ENCODE measurements at places on chromosomes 1 and 21. TPM values are rescaled to one million over a fixed set of nuclear protein-coding genes. Genes with fewer than 3 reads are reported as not detected.
A peak's percentile ranks its signal among the peaks of the same experiment; 100 is the strongest.

GRCh38 chr1:176957603-176958002 is 206.9 kb downstream of the ASTN1 start:
- DNase-seq = no peak

The MR1 gene
- polyA plus RNA-seq = 54.1 TPM

DNA sequence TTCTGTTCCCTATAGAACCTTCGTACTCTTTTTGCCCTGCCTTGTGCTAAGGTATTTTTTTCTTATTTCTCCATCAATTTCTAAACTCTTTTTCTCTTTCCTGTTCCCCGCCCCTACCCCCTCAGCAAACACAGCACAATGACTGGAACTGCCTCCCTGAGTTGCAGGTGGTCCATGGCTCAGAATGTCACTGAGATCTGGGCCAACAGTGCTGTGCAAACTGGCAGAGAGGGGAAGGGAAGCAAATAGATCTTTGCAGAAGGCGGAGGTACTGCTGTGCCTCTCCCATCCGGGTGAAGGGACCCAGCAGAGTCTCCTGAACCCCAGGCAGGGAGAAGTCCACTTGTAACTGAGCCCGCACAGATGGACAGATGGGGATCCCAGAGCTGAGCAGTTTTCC is 32.6 kb upstream of the A3GALT2 start:
- DNase-seq = no peak

- DNase-seq = no peak
Observed at GRCh38 chr1:209815931-209816341, 10.0 kb upstream of the IRF6 start.

DNA sequence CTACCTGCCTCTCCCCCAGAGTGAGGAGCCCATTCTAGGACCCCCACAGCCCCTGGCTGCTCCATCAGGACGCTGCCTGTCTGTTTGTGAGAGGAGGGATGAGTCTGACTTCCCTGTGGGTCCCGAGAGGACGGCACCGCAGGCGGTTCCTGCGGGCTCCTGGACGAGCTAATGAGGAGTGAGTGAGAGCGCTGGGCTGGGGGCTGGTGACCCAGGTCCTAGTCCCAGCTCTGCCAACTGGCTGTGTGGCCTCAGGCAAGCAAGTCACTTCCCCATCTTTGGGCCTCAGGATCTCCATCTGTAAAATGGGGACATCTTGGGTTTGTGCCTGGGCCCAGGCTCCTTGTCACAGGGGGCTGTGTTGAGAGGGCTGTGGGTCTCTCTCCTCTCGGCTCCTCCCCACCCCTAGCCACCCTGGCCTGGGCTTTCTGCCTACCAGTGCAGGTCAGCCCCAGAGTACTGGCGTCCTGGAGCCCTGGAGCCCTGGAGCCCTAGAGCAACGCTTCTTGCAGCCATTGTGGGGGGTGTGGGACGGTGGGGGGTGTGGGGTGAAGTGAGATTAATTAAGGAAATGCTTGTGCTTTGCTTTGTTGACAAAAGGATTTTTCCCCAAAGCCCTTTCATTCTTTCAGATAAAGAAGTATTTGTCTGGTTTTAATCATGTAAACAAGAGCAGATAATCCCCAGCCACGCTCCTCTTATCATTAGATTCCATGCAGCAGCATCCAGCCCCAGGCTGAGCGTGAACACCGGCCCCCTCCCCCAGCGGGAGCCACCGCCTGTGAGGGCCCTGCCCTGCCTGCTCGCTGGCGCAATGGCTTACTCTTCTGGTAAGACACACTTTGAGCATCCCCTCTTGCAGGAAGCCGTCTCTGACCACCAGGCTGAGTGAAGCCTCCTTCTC is 26.8 kb downstream of the SLC1A7 start:
- no peak for DNase-seq

- no peak for DNase-seq
Observed at GRCh38 chr1:216456682-216457081, 33.4 kb upstream of the USH2A start.

- DNase-seq = no peak
Observed at GRCh38 chr1:201565024-201565730, 26.2 kb downstream of the NAV1 start.

GRCh38 chr1:84997667-84998600 is 1.0 kb upstream of the MCOLN2 start:
- no peak for DNase-seq

DNA sequence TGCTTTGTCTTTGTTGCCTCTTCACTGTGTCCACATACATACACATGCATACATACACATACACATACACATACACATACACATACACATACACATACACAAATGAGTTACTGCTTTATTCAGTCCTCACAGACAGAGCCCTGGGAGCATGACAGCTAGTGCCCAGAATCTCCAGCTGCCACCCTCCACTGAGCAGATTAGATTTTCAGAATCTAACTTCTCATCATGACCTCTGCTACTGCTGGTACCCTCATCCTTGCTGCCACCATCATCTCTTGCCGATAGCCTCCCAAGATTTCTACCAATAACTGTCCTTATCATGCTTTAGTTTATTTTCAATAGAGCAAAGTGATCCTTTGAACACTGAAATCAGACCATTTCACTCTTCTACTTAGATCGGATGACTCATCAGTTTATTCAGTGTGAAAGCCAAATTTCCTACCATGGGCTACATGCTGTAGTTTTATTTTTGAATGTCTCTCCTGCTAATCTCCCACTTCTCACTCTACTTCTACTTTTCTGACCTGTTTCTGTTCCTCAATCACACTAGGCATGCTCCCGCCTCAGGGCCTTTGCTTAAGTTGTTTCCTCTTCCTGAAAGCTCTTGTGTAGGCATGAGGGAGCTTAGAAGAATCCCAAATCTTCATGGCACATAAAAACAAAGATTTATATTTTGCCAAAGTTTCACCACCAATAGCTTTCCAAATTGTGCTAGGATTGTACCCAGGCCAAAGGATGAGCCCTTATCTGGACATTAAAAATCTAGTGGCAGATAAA is 43.0 kb downstream of the ATP6V1G3 start:
- DNase-seq = no peak

The TMCC2 gene
- 1.1 TPM for polyA plus RNA-seq

The ADAM30 gene
- polyA plus RNA-seq = not detected

DNA sequence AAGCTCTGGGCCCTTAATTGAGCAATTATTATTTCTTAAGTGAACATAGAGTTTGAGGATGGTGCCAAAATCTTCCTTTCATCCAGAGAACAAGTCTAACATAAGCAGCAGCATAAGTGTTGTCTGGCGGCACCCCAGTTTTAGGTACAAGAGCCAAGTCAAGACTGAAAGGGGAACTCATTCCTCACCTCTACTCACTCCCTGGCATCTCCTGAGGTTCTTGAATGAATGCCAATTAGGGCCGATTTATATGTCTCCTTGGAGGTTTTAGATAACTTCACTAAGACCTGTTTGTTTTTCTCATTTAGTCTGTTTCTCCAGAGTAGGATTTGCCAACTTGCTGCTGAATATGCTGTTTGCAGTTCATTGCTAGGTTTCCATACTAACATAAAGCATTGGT is 42.6 kb upstream of the ADGRL2 start:
- DNase-seq = no peak

The RGS5 gene
- polyA plus RNA-seq = 1.5 TPM

DNA sequence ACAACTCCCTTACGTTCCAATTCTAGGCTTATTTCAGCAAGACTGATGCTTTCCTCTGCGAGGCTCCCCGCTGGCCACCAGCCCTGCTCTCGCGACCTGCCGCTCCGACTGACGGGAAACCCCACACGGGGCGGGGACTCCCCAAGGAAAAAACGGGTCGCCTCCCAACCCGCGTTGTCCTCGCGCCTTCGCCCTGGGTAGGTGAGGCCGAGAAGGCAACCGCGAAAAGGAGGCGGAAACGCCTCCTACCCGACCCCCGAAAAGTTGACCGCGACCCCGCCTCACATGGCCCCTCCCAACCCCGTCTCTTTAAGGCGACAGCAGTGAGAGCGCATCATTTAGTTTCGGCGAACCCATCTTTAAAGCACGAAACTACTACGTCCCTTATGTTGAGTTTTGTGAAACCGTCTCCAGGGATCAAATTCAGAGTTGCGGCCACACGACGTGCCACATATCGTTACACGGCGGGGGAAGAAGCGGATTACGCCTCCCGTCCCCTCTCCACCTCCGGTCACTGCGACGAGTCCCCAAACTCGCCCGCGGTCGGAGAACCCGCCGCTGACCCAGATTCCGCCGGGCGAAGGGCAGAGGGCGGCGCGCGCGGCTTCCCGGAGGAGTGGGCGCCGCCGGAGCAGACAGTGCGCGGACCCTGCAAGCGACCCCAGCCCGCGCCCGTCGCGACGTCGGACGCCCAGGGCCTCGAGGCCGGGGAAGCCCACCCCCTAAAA is 1.2 kb downstream of the ANP32E start:
- peak; percentile 88 for DNase-seq

The EXTL1 gene
- polyA plus RNA-seq = not detected

The LCE1C gene
- not detected for polyA plus RNA-seq

The SLC16A1 gene
- 3.6 TPM for polyA plus RNA-seq

DNA sequence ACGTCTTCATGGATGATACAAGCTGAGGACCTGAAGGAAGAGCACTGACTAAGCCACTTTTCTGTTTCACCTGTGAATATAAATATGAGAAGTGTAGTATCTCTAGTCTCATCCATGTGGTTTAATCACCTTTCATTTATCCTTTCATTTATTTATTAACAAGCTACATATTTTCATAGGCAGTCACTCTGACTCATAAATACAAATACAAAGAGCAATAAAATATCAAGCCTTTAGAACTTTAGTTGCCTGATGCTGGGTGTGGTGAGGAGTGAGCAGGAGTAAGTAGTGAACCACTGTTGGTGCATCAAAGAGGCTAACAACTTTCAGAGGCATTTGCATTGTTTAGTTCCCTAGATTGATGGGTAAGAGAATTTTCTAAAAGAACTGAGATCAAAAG is 269.0 kb upstream of the C1orf87 start:
- no peak for DNase-seq

- DNase-seq = no peak
Observed at GRCh38 chr1:24327891-24328290, 8.7 kb downstream of the GRHL3 start.

GRCh38 chr1:192763243-192763642 is 45.6 kb upstream of the RGS2 start:
- no peak for DNase-seq

- DNase-seq = no peak
Observed at GRCh38 chr1:25845664-25846063, 13.6 kb downstream of the AUNIP start.

- peak; percentile 57 for DNase-seq
Observed at GRCh38 chr1:48251323-48251722, 28.8 kb downstream of the SLC5A9 start.

DNA sequence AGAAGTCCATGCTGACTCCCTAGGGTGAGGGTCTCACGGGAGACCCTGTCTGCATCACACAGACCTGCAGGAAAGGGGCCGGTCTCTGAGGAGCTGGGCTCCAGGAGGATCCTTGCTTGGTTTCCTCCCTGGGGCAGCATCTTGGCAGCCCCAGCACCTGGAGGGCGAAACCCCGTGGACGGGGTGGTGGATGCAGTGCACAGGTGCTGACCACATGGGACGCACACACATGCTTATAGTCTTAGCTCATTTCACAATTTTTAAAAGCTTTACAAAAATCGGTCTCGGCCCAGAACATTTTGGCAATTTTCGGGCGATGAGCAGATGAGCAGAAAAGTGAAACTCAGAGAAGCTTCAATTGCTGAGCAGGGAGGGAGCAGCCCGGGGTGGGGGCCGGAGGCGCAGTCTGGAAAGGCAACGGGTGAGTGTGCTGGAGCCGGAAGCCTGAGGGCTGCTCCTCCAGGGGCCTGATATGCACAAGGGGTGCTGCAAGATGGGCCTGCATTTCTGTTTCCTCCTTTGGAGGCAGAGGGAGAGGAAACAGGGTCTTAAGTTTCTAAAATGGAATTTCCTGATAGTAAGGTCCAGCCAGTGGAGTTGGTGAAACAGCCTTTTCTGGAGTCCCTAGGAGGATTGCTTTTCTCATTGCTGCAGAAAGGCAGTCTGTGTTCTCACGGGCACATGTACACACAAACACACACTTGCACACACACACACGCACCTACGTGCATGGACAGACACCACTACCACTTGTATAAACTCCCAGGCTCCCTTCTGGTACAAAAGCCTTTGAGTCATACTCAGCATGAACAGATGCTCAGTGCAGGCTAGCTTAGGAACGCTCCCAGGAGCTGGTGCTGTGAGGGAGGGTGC is 60.6 kb downstream of the SCCPDH start:
- no peak for DNase-seq

- no peak for DNase-seq
Observed at GRCh38 chr1:32798191-32798590, 19.0 kb downstream of the YARS1 start.
